ENCODE measurements at places on chromosomes 7 and 10. TPM values are rescaled to one million over a fixed set of nuclear protein-coding genes. Genes with fewer than 3 reads are reported as not detected.

The NUTM2E gene
- 0.86 TPM for total RNA-seq

DNA sequence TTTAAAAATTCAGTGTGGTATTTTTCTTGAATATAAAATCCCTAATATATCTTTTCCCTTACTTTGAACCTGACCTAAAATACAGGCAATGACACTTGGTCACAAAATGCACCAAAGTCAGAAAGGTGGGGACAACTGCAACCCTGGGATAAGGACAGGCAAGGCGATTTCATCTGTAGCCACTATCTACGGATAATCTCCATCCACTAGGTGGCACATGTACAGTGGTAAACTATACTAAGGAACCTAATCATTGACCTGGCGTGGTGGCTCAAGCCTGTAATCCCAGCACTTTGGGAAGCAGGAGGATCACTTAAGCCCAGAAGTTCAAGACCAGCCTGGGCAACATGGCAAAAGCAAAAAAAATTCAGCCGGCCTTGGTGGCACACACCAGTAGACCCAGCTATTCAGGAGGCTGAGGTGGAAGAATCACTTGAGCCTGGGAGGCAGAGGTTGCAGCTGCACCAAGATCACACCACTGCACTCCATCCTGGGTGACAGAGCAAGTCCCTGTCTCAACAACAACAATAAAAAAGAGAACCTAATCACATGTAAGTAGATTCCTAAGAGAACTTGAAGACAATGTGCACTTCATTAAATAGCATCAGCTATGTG is 98.9 kb downstream of the KMT2C start:
- no peak for DNase-seq

GRCh38 chr10:78588194-78588811 is 480.5 kb upstream of the ZMIZ1 start:
- DNase-seq = peak; percentile 52

- no peak for DNase-seq
Observed at GRCh38 chr7:33886149-33886623, 19.2 kb upstream of the BMPER start.
